Mammary epithelial cell (primary cell): ENCODE measurements at places on chromosomes 3 and 15. TPM values are rescaled to one million over a fixed set of nuclear protein-coding genes. Genes with fewer than 3 reads are reported as not detected.
A peak's percentile ranks its signal among the peaks of the same experiment; 100 is the strongest.

DNA sequence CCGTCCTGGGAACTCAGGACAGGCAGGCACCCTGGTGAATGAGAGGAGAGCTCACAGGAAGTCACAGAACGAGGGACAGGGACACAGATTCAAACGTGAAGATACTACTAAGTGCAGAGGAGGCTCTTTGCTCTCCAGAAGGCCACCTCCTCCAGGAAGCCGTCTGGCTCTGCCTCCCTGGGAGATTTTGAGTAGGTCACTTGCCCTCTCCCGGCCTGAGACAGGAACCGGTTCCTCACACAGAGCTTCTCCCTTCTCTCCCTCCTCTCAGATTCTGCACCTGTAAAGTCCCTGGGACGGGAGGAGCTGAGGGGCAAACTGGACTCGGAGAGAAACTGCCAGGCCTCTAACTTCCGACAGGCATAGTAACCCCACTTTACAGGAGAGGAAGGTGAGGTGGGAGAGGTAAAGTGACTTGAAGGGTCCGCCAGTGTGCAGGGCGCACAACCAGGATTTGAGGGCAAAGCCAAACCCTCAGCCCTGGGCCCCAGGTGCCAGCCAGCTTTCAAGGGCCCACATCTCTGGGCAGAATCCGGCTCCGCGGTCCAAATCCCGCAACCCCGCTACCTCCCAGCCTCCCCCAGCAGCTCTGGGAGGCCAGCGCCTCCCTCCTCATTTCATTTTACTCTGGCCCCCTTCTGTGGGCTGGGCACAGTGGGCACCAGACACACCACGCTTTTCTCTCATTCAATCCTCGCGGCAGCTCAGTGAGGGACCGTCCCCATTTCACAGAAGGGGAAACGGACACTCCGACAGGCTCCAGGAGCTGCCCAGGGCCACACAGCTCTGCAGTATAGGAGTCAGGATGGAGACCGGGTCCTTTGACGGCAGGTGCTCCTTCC lies 150.2 kb downstream of the SMAD6 start:
- DNase-seq, result no peak

DNA sequence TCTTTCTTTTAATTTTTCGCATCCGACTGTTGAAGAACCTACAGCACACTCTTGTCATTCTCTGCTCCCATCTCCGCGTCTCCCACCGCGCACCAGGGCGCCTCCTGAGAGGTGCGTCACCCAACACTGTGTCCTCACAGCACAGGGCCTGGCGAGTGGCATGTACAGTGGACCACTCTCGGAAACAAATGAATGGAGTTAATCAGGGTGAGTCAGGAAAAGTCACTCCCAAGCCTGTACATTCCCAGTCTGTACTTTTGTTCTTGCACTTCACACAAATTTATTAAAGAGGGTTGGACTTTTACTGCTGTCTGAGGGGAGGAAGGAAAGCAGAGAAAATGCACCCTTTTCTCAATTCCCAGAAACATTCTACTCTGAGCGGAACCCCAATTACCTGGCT lies 625 bp downstream of the COL6A6 start:
- DNase-seq, result peak; percentile 6

DNA sequence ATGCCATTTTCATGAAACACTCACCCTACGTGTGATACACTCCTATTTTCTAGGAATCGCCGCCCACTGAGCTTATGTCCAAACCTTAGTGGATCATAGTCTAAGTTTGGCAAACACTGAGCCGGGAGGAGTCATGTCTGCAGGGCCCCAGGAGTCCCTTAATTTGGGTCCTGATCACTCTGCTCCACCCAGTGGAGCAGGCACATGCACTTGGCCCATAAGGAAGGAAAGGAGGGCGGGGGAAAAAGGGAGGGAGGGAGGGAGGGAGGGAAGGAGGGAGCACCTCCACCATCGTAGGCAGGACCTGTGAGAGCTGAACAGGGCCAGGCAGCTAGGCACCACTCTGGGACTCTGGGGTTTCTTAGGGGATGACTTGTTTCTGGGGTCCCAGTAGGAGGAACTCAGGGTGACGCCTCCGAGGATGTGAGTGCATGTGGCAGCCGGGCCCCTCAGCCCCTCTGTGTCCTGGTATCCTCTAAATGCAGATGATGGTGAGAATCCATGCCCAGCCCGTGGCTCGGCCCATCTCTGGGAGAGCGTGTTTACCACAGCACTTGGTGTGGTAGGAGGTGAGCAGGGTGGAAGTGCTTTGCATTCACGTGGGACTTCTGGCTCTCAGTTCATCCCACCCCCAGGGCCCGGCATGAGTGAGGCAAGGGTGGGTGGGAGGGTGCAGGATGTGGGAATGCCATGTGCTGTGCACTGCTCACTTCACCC lies 109.4 kb downstream of the KLF13 start:
- no peak for DNase-seq

DNA sequence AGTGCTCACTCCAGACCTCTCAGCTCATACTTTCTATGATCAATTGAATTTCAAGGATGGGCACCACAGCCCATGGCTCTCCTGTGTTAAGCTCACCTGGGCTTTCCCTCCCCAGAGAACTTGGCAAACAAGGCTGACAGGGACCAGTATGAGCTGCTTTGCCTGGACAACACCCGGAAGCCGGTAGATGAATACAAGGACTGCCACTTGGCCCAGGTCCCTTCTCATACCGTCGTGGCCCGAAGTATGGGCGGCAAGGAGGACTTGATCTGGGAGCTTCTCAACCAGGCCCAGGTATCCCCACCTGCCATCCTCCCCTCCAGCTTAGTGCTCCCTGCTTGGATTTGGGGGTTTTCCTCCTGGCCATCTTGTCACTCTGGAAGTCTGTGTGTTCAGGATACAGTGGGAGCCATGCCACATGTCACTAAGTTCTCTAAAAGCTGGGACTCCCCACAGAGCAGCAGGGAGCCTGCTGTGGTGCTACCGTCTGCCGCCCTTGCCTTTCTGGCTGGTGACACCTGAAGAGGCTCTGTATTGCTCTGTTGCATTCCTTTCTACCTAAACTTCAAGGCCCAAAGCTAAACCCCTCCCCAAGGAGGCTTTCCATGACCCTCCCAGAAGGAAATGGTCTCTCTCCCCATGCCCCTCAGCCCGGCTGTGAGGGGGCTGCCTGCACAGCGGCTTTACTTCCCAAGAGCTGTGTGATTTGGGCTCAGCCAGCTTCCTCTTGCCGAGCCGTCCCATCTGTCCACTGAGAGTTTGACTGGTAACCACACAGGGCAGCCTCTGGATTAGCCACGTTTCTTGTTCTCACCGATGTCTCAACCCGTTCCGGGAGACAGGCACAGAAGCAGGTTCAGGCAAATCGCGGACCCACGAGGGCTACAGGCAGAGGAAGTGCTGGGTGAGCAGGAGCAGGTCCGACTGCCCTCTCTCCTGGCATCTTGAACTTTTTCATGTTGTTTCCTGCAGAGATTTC lies 10.8 kb downstream of the TF start:
- DNase-seq, result peak; percentile 55

DNA sequence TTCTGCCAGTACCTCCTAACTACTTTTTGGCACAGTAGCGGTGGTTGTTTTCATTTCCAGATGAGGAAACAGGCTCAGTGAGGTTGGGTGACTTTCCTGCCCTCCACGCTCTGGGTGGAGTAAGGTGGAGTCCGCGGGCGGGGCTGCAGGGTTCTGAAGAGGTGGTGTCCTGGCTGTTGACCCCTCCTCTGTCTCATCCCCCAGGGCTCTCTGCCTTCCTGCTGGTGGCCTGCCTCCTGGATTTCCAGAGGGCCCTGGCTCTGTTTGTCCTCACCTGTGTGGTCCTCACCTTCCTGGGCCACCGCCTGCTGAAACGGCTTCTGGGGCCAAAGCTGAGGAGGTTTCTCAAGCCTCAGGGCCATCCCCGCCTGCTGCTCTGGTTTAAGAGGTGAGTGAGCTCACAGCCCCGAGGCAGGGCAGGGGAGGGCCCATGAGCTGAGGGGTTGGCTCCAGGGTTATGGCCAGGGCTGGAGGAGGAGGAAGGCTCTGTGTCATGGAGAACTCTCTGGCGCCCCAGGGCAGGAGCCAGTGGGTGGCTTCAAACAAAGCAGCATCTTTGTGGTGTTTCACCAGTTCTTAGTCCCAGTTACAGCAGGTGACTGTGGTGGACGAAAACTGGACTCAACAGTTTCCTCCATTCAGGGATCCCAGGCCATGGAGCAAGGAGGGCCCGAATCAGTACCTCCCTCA lies 10.4 kb downstream of the SLC28A1 start:
- no peak for DNase-seq

- no peak for DNase-seq
Measured at GRCh38 chr3:25468866-25469319, 40.8 kb downstream of the RARB start.

DNA sequence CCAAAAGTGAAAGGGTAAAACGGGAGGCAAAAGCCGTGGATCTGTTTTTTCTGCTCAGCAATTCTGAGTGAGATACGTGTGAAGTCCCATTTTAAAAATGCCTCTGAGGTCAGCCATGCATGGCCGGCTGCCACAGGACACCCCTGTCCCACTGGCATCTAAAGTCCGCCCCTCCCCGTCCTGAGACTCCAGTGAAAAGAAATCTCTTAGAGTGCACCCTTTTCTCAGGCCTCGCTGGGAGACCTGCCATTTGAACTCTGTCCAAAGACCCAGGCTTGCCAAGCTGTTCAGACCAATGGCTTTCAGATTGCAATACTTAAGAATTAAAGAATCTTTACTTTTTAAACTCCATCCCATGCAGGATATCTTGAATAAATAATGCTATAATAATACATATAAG lies 61.0 kb upstream of the SLC24A5 start:
- no peak for DNase-seq

DNA sequence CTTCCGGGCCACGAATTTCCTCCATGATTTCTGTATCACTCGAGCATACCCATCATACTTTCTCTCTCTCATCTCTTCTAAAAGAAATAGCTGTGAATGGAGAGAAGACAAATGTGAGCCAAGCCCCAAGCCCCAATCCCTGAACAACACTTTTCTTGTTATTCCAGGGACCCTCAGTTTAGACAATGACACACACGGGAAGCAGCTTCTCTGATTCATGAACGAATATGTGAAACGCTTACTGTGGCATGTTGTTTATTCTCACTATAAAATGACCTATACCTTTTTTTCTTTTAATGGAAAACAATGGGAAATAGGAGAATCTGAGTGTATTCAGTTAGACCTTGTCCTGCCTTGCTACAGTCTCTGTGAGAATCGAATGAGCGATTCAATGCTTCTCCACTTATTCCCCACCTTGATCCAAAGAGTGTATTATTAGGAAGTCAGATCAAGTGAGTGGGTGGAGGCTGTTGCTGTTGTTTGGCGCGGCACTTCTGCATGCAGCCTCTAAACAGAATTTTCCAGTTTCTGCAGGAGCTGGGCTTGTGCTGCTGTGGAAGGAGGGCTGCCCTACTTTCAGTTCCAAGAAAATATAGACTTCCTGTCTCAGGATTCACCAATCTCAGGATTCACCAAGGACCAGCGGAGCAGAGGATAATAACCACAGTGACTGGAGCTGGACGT lies 32.4 kb upstream of the LDHAL6B start:
- no peak for DNase-seq

DNA sequence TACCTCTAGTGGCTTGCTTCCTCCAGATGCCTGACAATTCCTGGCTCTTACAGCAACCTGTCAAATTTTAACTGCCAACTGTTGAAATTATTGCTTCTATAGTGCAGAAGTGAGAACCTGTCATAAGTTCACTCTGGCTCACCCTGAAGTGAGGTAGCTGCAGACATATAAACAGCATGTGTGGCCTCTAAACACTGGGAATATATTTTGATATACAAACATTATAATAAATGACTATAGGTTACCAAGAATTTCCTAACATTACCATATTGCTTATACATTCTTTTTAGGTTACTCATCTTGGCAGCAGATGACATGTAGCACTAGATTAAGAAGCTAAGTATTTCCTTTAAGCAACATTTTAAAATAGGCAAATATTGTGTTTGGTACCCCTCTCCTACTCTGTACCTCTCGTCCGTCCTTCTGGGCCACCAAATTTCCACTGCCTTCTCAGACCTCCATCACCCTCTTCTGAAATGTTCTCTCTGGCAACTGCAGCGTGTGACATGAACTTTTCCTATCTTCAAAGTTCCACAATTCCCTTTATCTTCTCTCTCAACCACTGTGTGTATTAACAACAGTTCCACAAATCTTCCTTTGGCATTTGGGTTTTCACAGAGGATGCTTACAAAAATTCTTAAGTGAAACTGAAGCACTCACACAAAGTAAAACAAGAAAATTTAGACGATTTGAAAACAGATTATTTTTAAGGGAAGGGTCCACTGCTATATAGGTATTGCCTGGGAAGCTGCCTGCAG lies 15.3 kb upstream of the XXYLT1 start:
- DNase-seq, result no peak

DNA sequence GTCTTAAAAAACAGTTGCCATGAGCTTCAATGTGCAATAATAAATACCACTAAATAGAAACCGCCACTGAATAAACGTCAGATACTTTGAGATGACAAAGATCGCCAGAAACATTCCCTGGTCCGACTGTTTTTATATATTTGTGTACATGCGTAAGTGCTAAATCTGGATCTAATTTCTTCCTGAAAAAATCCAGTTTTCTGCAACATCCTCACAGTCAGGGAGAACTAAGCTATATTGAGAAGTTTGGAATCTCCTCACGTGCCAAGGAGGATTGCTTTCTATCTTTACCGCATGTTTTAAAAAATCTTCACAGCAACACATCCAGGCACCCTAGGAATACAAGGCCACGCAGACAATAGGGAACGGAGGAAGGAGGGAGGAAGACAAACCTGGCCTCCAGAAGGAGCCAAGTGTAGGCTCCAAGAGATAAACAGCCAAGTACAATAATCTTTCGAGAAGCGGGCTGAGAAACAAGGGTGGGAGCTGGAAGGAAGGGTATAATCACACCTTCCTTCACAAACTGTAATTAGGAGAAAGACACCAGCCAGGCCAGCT lies 5.7 kb downstream of the VGLL4 start:
- DNase-seq, result no peak

DNA sequence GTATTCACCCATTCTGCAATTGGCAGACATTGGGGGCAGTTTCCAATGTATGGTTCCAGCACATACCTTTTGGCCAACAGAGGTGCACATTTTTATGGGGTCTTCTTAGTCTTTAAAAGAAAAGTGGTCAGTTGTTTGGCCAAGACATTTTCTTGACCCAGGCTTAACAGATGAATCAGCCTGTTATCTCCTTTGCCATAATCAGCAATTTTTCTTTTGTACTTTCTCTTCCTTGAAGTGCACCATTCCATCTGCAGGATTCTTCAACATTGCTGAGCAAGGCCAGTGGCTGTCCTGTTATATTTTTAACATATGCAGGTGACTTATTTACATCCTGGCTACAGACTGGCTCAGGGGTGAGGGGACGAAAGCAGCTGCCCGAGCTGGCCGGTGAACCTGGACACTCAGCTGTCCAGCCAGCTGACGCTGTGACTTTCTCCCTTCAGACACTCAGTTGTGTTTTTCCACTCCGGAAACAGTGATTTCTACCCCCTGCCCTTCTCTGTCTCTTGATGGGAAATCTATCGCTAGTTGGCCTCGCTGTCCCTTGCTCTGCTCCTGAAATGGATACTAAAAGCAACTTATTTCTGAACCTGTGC lies 96.5 kb upstream of the TNFAIP8L3 start:
- no peak for DNase-seq

FGF12 gene
- total RNA-seq, result not detected in 2 replicates

CD86 gene
- total RNA-seq, result 1.9 and 9.6 TPM in 2 replicates

PSTPIP1 gene
- total RNA-seq, result 3.3 and 3.5 TPM in 2 replicates

TF gene
- total RNA-seq, result 0.50 TPM

ATP13A5 gene
- 0.17 TPM for total RNA-seq
